ENCODE measurements at places on chromosomes 7 and 10.

- DNase-seq: peak; percentile 50
These were observed 7.8 kb upstream of the COMMD3 start for GRCh38 chr10:22308390-22308789.

DNA sequence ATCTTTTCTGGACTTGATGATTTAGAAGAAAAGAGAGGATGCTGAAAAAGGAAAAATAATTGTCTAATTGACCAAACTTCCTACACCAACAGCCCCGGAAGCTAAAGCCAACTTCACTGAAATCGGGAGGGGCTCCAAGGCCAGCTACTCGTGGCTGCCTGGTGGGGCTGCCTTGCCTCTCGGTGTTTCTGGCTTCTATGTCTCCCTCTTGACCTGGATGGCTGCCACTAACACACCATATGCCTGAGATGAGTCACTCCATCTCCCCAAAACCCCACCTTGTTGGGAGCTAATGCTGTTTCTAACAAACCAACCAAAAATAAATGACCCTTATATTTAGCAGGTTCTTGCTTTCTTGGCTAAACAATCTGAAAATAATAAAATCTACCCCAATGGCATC lies 87.6 kb upstream of the AFAP1L2 start:
- no peak for DNase-seq

DNA sequence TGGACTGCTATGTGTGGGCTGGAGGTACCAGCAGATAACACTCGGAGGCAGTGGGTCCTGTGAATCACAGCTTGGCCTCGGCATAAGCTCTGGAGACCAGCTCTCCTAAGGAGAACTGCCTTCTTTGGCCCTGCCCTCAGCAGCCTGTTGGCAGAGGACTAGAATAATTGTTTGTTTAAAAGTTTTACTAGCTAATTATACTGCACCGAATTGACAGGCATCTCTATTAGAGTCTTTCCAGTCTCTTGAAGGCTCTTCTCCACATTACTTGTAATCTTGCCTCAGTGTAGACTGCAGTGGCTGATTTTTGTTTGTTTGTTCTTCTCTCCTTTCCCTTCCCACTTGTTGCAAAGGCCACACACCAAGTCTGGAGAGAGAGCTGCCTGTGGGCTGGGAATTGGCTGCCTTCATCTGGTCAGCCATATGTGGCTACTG lies 183.2 kb downstream of the AUTS2 start:
- DNase-seq: no peak

DNA sequence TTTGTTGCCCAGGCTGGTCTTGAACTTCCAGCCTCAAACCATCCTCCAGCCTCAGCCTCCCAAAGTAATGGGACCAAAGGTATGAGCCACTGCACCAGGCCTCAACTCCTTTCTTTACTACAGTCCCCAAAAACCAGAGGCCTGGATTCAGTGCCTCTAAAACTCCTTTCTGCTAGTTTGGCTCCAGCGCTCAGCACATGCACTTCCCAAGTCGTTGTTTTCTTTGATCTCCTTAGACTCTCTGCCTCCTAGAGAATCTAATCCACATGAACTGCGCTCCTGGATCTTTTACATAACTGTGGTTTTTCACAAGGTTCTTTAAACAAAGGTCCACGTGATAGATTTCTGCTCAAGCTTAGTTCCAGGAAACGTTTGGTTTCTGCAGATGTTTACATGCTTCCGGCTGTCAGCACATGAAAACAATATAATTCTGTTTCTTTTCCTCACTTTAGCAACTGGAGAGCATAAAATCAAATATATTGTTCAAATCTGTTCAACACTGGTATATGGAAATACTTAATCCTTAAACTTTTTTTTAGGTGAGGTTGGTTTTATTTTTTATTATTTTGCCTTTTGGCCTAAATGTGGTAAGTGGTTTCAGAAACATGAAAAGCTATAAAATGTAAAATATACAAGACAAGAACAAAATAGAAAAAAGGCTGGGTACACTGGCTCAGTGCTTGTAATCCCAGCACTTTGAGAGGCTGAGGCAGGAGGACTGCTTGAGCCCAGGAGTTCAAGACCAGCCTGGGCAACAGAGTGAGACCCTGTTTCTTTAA lies 270.5 kb upstream of the MKLN1 start:
- DNase-seq: no peak

- DNase-seq: no peak
These were observed 15.7 kb upstream of the PFKP start for GRCh38 chr10:3051692-3052091.

DNA sequence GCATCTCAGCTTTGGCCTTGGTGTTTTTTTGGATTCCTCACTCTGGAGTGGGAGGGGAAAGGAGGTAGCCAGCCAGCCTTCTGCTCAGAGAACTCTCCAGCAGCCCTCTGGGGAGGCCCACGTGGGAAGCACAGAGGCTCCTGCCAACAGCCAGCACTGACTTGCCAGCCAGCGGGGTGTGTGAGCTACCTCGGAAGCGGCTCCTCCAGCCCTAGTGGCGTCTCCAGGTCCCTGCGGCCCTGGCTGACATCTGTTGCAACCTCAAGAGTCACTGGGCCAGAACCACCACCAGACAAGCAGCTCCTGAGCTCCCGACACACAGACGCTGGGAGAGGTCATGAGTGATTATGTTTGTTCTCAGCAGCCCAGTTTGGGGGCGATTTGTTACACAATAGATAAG lies 180.2 kb upstream of the FZD8 start:
- no peak for DNase-seq

DNA sequence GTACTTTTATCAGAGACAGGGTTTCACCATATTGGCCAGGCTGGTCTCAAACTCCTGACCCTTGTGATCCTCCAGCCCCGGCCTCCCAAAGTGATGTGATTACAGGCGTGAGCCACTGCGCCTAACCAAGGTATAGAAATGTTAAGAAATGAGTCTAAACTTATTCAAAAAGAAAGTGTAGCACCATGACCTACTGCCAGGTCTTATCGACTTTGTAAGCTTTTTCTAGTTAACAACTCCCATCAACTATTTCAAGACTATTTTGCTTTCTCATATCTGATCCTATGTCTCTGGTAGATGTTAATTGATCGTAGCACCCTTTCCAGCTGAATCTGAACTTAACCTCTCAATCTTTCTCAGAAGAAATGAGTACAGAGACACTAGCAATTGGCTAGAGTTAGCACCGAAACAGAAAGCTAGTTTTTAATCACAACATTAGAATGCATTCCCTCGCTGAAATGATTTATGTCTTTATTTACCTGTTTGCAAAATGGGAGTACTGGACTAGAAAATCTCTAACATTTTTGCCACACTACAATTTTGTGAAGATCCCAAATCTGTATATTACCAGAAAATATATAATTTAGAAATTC lies 114.0 kb upstream of the HGF start:
- DNase-seq: no peak

DNA sequence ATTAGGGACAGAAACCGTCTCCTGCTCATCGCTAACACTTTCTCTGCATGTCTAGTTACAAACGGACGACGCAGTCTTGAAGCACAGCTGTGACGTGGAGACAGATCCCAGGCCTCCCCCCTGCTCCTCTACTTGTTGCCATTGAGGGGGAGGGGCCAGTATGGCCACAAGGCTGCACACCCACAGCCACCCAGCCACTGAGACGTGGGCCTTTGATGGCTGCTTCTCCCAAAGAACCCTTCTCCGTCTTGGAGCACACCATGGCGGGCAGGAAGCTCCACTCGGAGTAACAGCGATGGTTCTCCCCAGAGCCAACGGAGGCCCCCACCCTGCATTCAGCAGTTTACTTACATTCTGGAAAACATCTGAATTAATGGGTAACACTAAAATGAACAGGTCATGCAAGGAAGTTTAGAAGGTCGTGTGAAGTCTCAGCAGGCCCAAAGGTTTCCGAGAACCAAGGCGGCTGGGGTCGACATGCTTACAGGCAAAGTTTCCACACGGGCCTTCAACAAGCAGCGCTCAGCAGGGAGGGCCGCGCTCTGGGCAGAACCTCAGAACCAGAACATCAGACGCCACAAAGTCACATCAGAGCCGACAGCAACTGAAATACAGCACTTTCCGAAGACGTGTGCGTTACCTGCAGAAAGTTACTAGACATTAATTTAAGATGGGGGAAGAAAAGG lies 169.6 kb downstream of the DIP2C start:
- DNase-seq: no peak

- DNase-seq: no peak
These were observed 22.0 kb downstream of the SLC18A2 start for GRCh38 chr10:117262903-117263293.

- peak; percentile 74 for DNase-seq
These were observed 940 bp upstream of the PSD start for GRCh38 chr10:102419269-102420180.

DNA sequence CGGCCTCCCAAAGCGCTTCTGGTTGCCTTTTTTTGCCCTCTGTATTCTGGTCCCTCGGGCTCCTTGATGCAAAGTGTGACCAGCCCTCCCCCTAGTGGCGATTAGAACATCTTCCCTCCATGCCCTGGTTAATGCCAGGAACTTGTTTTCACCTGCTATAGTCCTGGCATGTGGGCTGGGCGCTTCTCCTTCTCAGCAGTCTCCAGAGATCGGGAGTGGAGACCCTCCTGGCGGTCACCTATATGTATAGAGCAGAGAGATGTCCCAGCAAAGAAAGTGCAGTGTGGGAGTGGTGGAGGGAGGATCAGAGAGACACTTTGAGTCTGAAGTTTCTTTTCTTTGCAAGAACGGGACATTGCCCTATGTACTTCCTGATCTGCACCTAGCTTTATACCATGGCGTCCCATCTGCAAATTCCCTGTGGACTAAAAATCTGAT lies 264.1 kb downstream of the OTUD1 start:
- DNase-seq: peak; percentile 55

DNA sequence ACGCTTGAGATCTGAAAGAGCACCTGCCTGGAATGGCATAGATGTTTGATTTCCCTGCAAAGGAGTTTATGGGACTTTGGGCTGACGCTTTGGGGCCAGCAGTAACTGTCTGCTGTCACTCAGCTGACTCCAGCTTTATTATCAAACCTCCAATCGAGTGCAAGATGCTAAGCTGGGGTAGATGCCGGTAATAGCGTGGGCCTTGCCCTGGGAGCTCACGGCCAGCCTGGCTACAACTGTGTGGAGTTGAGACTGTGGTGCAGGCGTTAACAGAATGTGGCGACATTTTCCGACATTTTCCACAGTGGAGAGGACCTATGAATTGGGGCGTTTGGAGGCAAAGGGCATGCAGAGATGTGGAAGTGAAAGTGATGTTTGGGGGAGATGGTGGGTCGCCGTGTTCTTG lies 1.3 kb downstream of the CHST12 start:
- DNase-seq: no peak

GRCh38 chr10:110858297-110858934 lies 13.3 kb upstream of the PDCD4 start:
- no peak for DNase-seq

DNA sequence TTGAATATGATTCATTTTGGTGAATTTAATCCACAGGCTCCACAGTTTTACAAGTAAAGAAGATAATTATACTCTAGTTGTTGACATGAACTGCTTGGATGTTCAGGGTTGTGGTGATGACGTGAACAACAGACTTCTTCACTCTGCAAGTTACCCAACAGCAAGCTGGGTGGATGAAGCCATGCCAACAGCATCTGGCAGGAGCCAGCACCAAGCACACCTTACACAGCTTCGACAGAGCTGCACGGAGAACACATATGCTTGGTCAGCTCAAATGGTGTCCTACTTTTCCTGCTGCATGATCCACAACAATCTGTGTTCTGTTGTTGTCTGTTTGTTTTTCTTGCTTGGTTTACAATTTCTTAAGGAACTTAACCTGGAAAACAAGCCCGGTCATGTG lies 9.8 kb downstream of the NOD1 start:
- DNase-seq: no peak

GRCh38 chr7:50782375-50783208 lies at the start of gene GRB10:
Gene GRB10 (minus strand): TSS chr7:50782896. CDS start chr7:50732322, 50,574 bp downstream.
- no peak for DNase-seq

DNA sequence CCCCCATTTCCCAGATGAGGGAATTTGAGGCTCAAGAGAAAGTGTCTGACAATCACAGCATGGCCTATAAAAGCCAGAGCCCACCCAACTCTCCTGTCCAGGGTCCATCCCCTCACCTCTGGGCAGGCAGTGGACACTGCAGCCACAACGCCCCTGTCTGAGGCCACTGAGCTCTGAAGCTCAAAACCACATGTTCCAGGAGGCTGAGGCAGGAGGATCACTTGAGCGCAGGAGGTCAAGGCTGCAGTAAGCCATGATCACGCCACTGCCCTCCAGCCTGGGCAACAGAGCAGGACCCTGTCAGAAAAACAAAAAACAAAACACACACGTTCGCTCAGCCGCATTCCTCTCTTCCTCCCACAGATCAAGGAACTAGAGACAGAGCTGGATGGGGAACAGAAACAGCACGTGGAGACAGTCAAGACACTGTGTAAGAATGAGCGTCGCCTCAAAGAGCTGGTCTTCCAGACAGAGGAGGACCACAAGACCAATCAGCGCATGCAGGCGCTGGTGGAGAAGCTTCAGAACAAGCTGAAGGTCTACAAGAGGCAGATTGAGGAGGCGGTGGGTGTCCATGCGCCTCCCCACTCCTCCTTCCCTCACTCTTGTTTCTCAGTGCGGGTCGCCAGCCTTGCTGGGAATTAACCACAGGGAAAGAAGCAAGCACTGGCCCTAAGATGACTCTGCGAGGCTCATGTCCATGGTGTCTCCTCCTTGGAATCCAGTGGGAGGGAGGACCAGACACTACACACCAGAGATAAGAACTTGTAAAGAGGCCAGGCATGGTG lies 20.0 kb upstream of the ARPC1A start:
- no peak for DNase-seq

DNA sequence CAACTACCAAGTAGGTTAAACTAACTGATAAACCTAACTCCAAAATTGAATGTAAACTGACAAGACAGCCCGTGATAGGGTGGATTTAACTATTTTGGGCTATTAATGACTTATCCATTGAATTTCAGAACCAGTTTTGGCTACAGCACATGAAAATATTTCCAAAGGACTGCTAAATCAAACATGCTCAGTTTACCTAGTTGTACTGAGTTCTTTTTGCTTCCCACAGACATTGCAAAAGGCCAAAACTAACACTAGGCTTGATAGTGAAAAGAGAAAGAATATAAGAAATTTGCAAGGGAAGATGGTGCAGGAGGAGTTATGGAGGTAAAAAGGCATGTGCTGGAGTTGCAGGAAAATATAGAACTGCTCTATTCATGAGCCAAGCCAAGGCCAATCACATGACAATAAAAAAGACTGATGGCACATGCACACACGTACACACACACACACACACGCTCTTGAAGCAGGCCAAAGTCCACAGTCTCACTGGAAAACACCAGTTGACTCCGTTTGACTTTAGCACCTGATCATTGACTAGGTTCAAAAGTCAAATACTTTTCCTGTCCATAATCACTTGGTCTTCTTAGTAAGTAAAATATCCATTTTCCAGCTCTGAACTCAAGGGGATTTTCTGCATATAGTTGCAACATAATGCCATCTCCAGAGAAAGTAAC lies 76.0 kb upstream of the AGBL3 start:
- DNase-seq: no peak

DNA sequence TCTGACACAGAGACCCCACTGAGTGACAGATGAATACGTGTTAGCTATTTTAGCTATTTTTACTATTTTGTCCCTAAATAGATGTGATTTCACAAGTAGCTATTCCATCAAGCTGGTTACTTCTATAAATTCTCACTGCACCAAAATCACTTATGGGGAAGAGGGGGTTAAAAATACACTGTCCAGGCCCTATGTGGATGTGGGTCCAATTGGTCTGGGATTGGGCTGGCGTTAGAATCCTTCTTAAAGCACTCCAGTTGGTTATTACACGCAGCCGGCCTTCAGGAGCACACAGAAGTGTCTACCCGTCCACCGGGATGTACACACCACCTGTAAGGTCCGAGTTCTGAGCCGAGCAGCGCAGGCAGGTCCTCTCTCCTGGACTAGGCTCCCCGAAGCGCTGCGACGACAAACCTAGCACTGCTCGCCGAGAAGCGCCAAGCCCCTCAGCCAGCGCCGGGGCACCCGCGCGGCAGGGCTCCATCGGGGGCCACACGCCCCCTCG lies 222.3 kb upstream of the MKLN1 start:
- DNase-seq: no peak
